ENCODE measurements at places on chromosomes 2 and 18.

DNA sequence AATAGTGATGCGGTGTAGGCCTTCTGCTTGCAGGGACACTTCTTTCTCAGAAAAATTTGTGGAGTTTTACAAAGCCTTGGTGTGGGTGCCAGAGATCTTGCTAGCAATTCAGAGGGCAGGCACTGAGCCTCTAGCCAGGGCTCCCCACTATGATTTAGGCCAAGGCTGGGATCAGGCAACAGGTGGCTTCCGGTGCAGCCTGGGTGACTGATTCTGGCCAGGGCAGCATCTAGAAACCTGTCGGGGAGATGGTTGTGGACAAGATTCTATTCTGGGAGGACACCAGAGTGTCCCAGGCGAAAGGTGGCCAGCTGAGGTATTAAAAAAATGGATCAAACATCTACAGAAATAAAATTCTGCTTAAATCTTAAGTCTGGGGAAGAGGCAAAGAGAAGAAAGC lies 21.5 kb upstream of the TNP1 start:
- no peak for DNase-seq

- no peak for DNase-seq
These were observed 524.2 kb downstream of the TRIB2 start for GRCh38 chr2:13240789-13241487.

- no peak for DNase-seq
These were observed 196.8 kb upstream of the VRK2 start for GRCh38 chr2:57849843-57850242.

- DNase-seq: no peak
These were observed 69.0 kb downstream of the CTAGE1 start for GRCh38 chr18:22348521-22349316.

- DNase-seq: no peak
These were observed 27.2 kb downstream of the FECH start for GRCh38 chr18:57559314-57559713.

DNA sequence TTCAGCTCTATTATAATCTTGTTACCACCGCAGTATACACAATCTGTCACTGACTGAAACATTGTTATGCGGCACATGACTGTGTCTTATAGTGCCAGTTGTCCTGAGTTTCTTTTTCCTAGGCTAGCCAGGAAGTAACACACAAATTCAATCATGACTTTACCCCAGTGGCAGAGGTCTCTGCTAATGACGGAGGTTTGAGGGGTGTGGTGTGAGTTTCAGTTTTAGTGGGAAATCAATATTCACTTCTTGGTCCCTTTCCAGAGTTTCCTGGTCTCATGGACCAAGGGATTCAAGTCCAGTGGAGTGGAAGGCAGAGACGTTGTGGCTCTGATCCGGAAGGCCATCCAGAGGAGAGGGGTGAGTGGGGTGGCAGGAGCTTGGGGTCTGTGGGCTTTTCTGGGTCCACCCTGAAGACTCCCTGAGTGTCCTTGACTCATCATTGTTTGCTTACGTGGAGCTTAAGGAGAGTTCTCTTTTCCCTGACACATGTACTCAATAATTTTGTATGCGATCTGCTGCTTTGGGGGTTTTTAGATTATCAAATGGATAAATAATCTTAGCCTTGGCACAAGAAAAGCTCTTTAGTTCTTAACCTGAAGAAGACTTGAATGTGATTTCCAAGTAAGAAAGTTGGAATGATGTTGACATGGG lies 39.2 kb downstream of the HK2 start:
- no peak for DNase-seq

DNA sequence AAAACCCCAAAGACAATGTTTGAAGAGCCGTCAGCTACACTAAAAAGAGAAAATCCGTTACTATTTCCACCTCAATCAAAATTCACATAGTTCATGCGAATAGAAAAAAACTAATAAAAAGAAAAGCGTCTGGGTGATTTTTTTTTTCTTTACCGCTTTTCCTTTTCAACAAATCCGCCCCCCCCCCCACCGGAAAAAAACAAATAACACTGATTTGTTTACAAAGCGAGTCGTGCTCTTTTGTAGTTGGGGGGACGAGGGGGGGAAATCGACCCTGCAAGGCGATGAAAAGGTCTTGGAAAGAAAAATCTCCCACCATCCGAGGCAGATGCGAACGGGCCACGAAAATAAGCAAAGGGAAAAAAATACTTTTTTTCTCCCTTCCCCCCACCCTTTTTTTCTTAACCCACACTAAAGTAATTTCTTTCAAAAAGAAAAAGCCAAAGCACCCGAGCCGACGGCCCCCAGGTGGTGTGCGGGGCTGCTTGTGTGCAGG lies 638 bp downstream of the ZNF521 start:
- DNase-seq: no peak

DNA sequence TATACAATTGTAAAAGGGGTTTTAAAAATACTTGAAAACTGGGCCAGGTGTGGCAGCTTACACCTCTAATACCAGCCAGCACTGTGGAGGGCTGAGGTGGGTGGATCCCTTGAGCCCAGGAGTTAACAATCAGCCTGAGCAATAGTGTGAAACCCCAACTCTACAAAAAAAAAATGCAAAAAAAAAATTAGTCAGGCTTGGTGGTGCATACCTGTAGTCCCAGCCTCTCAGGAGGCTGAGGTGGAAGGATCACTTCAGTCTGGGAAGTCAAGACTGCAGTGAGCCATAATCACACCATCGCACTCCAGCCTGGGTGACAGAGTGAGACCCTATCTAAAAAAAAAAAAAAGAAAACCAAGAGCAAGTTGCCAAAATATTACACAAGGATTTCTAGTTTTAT lies 182.7 kb downstream of the UBE2E3 start:
- DNase-seq: no peak

DNA sequence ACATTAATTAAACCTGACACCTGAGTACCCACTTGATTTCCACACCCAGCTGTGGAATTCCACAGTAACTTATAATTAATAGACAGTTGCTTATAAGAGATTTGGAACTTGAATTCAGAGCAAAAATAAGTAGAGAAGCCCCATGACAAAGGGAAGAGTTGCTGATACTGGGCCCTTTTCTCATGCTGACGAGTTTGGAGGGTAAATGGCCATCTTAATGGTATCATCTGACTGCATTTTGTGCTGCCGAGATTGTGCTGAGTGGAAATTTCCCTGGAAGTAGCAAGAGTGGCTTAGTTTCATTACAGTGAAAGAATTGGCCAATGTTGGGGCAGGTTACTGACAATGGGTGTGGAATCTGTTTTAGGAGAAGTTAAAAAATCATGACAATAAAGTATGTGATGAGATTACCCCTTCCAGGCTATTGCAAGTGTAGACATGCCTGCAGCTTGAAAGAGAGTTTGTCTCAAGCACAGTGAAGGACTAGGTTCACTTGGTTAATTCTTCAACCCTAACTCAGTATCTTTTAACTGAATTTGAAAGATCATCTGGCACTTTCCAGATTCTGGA lies 49.9 kb downstream of the VSNL1 start:
- no peak for DNase-seq
